ENCODE measurements at places on chromosomes 1 and 21.
A peak's percentile ranks its signal among the peaks of the same experiment; 100 is the strongest.

DNA sequence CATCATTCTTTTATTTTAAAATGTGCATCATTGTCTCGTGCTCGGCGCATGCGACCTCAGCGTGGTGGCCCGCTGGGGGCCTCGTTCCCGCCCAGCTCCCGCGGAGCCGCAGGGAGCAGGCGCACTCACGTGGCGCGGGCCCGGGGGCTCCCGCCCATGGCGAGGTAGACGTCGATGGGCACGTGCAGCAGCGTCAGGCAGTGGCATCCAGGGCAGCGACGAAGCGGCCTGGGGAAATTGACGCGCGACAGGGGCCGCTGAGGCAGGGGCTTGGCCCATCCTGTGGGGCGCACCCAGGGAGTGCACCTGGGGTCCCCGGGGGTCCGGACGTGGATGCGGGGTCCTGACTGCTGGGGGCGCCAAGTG is 994 bp downstream of the FAM229A start:
- DNase-seq, result no peak

DNA sequence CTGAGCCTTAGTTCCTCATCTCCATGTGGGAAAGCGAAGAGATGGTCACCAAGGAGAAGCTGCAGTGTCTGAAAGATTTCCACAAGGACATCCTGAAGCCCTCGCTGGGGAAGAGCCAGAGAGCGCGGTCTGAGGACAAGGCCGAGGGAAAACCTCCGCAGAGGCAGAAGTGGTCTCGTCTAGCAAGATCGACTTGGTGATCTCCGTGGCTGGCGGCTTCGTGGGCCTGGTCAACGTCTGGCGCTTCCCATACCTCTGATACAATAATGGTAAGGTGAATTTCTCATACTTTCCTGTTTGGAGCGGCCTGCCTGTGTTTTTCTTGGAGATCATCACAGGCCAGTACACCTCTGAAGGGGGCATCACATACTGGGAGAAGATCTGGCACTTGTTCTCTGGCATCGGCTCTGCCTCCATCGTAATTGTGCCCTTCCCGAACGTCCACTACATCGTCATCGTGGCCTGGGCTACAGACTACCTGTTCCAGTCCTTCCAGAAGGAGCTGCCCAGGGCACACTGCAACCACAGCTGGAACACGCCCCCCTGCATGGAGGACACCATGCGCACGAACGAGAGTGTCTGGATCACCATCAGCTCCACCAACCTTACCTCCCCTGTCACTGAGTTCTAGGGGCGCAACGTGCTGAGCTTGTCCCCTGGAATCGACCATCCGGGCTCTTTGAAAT is 841.1 kb upstream of the TMPRSS15 start:
- no peak for DNase-seq

- no peak for DNase-seq
These were observed 1.1 kb upstream of the COQ8A start for GRCh38 chr1:226938903-226939437.

DNA sequence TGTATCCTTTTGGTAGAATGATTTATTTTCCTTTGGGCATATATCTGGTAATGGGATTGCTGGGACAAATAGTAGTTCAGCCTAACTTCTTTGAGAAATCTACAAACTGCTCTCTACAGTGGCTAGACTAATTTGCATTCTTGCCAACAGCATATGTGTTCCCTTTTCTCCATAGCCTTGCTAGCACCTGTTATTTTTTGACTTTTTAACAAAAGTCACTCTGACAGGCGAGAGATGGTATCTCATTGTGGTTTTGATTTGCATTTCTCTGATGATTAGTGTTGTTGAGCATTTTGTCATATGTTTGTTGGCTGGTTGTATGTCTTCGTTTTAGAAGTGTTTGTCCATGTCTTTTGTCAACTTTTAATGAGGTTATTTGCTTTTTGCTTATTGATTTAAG is 99.8 kb downstream of the UCK2 start:
- no peak for DNase-seq

GRCh38 chr1:39407896-39408640 is 83.4 kb upstream of the BMP8A start:
- no peak for DNase-seq

DNA sequence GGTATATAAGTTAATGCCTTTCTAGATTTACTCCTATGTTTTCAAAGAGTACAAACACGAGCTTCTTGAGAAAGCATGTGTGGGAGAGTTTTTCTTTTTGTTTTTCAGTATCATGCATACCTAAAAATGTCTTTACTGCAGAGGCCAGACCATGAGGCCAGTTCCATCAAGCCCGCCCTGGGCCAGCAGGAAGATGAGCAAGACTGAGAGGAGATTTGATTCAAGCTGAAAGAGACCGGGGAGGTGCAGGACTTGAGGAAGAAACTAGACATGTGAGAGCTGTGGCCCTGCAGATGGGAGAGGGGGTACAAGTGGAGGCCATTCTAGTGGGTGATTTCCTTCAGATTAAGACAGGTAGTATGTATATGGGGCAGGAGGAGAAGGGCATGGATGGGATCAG is 33.4 kb upstream of the NTPCR start:
- no peak for DNase-seq

DNA sequence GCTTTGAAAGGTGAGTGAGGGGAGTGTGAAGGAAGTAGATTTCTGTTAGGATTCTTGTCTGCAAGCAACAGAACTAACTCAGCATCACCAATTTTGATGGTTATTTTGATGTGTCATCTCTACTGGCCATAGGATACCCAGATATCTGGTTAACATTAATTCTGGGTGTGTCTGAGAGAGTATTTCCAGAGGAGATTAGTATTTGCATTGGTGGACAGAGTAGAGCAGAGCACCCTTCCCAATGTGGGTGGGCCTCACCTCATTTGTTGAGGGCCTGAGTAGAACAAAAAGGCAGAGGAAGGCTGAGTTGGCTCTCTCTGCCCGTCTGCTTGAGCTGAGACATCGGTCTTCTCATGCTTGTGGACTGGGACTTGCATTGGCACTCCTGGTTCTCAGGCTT is 121.8 kb upstream of the POU3F1 start:
- no peak for DNase-seq

DNA sequence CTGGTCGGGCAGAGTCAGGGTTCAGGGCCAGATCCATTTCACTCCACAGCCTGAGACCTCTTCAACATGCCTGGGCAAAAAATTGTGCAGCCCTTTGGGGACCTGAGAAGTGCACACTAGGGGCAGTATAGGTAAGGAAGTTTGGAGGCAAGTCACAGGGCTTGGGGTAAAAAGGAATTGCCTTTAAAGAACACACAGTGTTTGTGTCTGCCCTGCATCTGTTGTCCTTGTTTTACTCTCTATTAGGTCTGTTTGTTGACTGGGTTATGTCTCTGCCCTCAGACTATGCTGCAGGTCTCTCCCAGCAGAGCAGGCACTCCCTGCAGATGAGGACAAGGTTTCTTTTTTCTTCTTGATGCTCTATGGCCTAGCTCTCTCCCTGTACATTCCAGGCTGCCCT is 22.0 kb downstream of the LDLRAD2 start:
- DNase-seq, result no peak

- DNase-seq, result no peak
These were observed 104.1 kb upstream of the TMPRSS2 start for GRCh38 chr21:41611966-41612606.

GRCh38 chr1:203996126-203996525 is 76.8 kb upstream of the SOX13 start:
- DNase-seq, result no peak

DNA sequence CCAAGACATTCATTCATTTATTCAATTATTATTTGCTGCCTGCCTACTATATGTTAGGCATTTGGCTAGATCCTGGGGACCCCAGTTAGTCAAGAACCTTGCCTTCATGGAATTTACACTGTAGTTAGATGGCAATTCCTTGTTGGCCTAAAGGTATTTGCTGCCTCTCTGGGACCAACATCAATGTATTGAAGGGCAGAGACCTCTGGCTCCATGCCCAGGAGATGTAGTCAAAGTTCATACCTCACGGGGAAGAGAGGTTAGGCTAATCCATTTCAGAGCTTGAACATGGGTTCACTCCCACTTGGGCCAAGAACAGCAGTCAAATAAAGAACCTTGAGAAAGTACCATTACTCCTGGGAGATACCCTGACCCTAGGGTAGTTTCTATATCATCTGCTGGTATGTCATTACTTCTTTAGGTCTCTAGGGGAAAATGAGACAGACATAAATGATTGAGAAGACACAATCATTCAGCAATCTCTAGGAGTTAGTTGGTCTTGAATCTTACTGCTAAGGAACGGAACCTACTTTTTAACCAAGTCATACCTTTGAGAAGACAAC is 32.0 kb downstream of the SORT1 start:
- no peak for DNase-seq

- DNase-seq, result no peak
These were observed 10.1 kb upstream of the SERTAD4 start for GRCh38 chr1:210222340-210223006.

GRCh38 chr1:247079141-247079874 is 697 bp upstream of the ZNF670 start:
- no peak for DNase-seq

GRCh38 chr1:113963281-113963906 is 15.9 kb upstream of the OLFML3 start:
- DNase-seq, result no peak

DNA sequence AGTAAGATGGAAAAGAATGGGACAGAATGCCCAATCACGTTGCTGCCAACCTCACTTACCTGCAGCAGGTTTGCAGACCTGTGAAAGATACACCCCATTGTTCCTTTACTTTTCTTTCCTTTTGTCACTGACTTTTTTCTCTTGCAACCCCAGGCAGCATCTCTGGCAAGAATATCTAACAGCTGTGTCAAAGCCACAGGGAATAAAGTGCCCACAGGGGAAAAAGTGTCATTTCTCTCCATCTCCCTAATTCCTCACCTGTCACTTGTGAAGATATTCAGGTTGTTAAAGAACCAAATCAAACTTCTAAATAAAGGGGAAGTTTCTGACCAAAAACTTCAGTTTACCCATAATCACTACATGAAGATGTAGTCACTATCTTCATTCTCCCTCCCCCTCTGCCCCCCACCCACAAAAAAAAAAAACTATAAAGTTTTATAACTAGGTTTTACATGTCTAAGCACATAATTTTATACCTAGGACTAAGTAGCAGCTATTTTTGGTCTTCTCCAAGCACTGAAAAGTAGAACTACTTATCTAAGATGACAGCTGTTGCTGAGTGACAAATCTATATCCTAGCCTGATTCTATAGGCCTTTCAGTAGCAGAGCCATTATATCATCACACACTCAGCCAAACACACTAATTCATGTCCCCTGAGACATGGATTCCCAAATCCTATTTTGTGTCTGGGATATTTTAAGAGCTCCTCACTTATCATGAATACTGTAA is 54.9 kb downstream of the TBX15 start:
- DNase-seq, result no peak

GRCh38 chr1:202056644-202057334 is 46.4 kb downstream of the ELF3 start:
- no peak for DNase-seq

GRCh38 chr1:109509176-109510134 is at the start of gene AMIGO1:
Gene AMIGO1, minus strand, starts transcription at chr1:109509727. Its CDS starts 815 bp downstream, at chr1:109508912.
- DNase-seq, result peak; percentile 61

GRCh38 chr1:5751163-5751540 is 241.1 kb downstream of the NPHP4 start:
- no peak for DNase-seq

GRCh38 chr21:18894387-18894786 is 490.8 kb upstream of the TMPRSS15 start:
- no peak for DNase-seq

- no peak for DNase-seq
These were observed 481.6 kb upstream of the LRRC7 start for GRCh38 chr1:69086148-69086547.

Data from stimulated activated CD4-positive, alpha-beta T cell treated with anti-CD3 and anti-CD28 coated beads, Interleukin-2, amount 100 ng/mL, for 48 hours (primary cell).